ENCODE measurements at places on chromosomes 6 and 20.
A peak's percentile ranks its signal among the peaks of the same experiment; 100 is the strongest.

DNA sequence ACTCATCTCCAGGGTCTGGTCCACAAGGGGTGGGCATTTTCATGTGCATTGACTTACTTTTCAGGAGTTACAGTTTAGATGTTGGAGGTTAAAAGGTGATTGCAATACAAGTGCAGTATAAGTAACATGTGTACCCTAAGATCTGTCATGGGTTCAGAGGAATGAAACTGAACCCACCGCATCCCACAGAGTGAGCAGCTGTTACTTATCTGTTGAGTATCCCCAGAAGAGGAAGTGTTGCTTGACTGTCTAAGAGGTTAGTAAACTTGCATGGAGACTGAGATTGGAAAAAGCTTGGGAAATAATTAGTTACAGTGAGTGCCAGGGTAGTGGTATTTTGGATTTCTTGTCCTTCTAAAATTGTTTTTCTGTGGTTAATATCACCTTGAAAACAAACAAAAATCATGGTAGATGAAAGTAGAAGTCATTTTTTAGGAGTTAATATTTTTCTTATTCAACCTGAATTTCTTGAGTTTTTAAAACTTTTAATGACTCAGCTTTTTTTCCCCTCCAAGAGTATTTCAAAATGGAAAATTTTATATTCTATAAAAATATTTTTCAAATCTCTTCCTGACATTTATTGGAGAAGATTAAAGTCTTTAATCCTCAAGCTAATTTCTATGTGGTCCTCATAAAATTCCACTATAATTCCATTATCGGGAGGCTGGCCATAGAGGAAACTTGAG, 306.1 kb downstream of the ZNF217 start:
- no peak for DNase-seq

- no peak for DNase-seq
Measured at GRCh38 chr6:13212538-13212937, 115.8 kb downstream of the TBC1D7 start.

DNA sequence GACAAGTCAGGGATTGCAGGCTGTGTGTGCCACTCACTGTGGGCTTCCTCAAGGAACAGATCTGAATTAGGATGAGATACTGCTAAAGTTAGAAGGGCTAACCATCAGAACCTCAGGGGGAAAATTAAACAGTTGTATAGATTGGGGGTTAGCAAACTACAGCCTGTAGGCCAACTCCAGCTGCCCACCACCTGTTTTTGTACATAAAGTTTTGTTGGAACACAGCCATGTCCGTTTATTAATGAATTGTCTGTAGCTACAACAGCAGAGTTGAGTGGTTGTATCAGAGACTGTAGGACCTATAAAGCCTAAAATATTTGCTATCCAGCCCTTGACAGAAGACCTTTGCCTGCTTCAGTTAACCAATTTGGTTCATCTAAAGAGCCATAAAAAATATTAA, 127.2 kb upstream of the ECI2 start:
- DNase-seq: no peak

DNA sequence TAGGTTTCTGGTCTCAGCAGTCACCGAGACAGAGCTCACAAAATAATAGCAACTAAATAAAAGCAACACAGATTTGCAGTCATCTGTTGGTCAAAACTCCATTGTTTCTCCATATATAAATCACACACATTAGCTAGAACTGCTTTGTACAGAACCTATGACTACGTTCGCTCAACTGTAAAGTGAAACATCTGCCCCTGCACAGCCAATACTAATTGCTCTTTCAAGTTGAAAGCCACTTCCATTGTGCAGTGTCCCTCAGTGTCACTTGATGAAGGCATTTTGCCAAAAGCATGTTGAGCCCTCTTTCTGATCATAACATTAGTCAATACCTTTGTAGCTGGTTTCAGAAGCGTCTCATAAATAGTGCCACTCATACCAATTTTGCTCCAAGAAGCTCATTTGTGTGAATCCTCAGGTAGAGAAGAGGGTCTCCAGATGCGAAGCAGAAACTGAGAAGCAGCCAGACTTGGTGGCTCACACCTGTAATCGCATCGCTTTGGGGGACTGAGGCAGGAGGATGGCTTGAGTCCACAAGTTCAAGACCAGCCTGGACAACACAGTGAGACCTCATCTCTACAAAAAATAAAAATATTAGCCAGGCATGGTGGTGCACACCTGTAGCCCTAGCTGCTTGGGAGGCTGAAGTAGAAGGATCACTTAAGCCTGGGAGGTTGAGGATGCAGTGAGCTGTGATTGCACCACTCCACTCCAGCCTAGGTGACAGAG, 68.9 kb downstream of the PERP start:
- no peak for DNase-seq

- DNase-seq: no peak
Measured at GRCh38 chr6:43199912-43200311, 17.9 kb downstream of the CUL9 start.

- DNase-seq: no peak
Measured at GRCh38 chr6:45532721-45533210, 155.0 kb upstream of the SUPT3H start.

- no peak for DNase-seq
Measured at GRCh38 chr6:71444222-71444621, 155.6 kb downstream of the OGFRL1 start.

- no peak for DNase-seq
Measured at GRCh38 chr6:116695401-116695800, 14.4 kb downstream of the KPNA5 start.

GRCh38 chr6:68638230-68638900, 3.3 kb downstream of the ADGRB3 start:
- no peak for DNase-seq

GRCh38 chr6:127893541-127893940, 7.3 kb downstream of the THEMIS start:
- DNase-seq: no peak

- no peak for DNase-seq
Measured at GRCh38 chr6:41277605-41278004, 8.9 kb downstream of the TREM1 start.

DNA sequence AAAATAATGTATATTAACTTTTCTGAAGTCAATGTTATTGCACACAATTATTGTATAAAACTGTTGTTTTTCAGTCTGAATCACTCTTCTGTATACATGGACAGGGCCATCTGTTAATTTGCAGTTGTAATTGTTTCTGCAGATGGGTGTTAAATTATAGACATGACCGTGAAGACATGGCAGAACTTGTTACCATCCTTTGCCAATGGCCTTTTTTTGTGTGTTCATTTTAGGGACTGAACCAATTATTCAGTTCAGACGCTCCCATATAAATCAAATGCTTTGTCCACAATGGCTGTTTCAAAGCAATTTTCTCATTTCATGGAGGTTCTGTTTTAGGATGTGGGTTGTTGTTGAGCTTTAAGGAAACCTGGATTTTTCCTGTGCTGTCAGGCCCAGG, 533.7 kb downstream of the DOK5 start:
- DNase-seq: no peak

- no peak for DNase-seq
Measured at GRCh38 chr6:39280247-39280731, 33.9 kb downstream of the KCNK17 start.

DNA sequence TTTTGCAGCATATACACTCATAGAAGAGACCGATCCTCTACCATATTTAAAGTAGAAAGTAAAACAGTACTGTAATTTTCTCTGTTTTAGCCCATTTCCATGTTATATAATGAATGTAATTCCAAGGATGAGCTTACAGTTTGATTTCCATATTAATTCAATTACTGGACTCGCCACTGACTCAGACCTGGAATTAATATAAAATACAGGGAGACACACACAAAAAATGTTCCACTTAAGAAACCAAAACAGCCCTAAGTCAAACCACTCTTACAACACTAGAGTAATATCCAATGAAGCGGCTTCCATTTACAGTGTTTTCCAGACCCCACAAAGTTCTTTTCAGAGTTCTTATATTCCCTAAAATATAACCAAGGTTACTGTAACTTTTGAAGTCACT, 110.6 kb downstream of the BACH2 start:
- no peak for DNase-seq

DNA sequence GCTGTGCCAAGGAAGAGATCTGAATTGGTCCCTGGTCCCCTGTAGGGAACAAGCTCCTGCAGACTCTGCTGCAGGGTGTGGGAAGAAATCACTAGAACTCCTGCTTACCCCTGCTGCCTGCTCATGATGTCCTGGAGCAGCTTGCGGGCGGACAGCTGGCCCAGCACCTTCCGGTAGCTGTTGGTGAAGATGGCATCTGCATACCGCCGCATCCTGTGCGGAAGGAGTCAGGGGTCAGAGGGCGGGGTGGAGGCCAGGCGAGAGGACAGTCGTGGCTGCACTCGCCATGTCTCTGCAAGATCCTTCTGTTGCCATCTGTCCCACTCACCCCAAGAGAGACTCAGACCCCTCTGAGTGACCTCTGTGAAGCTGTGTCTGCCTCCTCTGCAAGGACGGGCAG, 5.3 kb downstream of the GHRH start:
- no peak for DNase-seq

GRCh38 chr6:169312658-169313346, 59.2 kb upstream of the THBS2 start:
- DNase-seq: no peak

DNA sequence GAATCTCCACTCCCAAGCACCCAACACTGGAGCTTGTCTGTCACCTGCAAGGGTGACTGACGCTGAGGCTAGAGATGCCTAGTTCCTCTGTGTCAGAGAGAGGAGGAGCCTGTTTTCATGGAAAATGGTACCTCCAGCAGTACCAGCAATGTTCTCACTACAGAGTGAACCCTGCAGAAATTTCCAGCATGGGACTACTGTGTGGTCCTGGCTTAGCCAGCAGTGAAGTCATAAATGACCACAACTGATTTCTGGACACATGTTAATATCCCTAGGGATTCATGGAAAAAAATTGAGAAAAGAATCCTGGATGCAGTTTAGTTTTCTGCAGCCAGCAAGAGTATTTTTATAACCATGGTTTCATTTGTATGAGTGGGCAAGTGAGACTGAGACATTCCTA, 468.1 kb downstream of the CD83 start:
- no peak for DNase-seq

DNA sequence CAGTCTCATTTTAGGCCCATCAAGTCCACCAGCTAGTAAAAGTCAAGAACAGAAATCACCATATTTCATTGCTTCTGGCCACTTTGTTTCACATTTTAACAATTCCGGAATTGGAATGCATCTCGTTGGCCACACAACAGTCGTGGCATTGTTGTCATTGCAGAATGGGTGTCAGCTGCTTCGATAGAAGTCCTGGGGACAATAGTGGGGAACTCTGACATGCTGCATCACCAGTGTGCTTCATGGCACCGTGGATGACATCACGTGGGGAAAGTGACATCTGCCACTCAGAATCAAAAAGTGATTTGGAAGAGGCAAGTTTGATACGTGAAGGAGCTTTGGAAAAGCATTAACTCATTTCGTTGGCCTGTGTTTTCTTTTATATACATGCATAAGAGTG, 43.8 kb upstream of the XRN2 start:
- DNase-seq: no peak

DNA sequence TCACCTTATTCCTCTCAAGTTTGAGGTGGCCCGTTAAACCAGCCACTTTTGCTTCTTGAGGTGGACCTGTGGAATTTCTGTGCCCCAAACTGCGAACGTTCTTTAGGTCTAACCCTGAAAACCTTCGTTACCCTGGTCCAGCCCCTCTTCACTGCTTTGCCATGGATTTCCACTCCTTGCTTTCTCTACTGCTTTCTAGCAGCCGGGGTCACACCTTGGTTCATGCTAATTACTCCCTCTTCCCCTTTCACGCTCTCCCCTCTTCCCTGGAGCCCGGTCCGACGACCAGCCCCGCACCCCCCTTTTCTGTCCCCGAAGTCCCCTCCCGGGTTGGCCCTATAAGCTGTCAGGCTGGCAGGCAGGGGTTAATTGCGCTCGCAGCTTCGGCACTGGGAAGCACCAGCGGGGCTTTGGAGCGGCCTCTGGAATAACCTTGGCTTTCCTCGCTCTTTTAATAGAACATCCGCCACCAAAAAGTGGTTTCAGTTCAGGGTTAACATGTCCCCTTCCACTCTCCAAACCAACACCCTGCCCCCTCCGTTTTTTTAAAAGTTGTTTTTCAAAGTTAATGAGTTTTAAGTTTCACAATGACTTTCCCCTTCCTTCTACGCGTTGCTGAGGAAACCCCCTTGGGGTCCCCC, 1.4 kb upstream of the HIVEP1 start:
- peak; percentile 63 for DNase-seq

- DNase-seq: no peak
Measured at GRCh38 chr6:155424181-155424580, 31.5 kb downstream of the NOX3 start.

GRCh38 chr20:406200-407132, 1.6 kb upstream of the RBCK1 start:
- no peak for DNase-seq

DNA sequence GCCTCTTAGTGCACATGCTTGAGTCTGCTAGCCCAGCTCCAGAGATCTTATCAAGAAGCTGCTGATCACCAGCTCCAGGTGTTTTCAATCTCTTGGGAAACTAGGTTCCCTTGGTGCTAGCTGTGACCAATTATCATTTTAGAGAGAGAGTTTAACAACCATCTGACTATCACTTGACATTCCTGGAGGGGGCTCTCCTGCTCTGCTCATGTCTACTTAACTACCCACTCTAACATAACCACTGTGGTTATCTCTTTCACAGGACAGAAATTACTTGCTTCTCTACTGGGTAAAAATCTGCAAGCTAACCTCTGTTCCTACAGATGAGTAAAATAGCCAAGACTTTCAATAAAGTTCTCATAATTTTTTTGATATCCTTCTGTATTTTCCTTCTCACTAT, 823.4 kb upstream of the GJE1 start:
- DNase-seq: no peak

DNA sequence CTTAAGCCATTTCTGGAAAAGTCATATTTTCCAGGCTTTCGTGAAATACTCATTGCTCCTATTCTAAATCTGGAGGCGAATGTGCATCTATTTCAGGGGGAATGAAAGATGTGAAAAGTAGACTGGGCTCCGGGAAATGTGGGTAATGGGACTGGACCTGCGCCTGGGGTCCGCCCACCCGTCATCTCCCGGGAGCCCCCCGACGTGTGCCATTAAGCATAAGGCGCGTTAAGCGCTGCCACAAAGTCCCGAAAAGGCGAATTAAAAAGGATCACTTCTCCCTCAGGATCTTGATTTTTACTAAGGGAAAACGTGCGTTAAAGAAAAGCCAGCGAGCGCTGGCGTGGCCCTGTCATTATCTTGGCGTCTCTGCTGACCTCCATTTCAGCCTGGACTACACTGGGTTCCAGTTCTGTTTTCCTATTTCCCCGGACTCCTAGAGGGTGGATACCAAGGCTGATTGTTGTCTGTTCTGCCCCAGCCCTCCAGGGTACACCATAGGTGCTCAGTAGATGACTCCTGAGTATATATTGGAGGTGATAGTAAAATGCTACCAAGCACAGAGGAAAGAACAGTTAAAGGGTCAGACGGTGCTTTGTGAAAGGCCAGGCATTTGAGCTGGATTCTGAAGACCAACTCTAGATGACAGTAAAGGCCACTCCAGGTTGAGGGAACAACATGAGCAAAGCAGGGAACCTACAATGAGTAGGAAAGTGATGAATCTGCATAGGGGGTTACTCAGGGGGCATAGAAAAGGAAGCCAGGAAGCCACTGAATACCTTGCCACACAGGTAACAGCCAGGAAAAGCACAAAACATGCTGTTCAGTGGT, 89.2 kb upstream of the ARID1B start:
- DNase-seq: no peak

Data from activated CD4-positive, CD25-positive, alpha-beta regulatory T cell treated with anti-CD3 and anti-CD28 coated beads, Interleukin-2, amount 50 U/mL, for 72 hours (primary cell).